MM.1S (cell line): ENCODE measurements at places on chromosomes 12 and 14.

DNA sequence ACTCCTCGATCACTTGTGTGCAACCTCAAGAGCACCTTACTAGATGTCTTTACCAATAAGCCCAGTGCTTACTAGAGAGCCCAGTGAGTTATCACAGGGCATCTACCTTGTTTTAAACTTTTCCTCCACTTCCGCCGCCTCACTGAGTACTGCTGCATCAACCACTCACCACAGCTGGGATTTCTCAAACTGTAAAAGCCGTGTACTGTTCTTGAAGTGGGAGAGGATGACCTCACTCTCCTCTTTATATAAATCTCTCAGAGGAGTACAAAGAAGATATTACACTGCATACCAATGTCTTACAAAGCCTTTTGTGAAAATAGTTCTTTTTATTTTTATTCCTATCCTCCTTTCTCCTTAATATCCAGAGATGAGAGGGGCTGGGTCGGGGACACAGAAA is 94.1 kb downstream of the PLCZ1 start:
- DNase-seq, result no peak

GRCh38 chr12:74849801-74850200 is 312.2 kb downstream of the ATXN7L3B start:
- DNase-seq, result no peak

- DNase-seq, result no peak
Observed at GRCh38 chr12:49017891-49018260, 700 bp downstream of the PRKAG1 start.

DNA sequence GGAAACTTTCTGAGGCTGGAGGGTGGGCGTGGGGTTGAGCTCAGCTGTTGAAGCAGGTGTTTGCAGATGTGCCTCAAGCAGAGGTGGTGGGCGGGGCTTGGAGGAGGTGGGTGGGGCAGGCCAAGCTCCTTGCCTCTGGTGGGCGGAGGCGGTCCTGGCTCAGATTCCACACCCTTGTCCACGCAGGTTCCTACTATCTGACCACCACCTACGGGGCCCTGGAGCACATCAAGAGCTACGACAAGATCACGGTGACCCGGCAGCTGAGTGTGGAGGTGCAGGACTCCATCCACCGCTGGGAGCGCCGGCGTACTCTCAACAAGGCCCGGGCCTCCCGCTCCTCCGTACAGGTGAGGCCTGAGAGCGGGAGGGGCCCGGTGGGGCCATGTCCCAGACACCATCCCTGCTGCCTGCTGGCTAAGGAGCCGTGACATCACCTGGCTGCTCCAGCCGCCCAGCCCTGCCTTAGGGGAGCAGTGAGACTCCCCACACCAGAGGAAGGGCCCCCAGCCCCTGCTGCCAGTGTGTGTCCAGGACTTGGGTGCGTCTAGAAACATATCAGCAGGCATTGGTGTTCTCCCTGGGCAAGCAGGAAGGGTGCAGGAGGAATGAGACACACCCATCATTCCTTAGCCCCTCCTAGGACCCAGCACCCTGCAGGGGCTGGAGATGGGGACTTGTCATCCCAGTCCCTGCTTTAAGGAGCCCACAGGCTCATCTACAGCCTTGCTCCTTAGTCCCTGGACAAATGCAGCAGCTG is 63.4 kb downstream of the LGMN start:
- DNase-seq, result no peak

GRCh38 chr14:99382781-99383471 is 97.7 kb downstream of the SETD3 start:
- no peak for DNase-seq

DNA sequence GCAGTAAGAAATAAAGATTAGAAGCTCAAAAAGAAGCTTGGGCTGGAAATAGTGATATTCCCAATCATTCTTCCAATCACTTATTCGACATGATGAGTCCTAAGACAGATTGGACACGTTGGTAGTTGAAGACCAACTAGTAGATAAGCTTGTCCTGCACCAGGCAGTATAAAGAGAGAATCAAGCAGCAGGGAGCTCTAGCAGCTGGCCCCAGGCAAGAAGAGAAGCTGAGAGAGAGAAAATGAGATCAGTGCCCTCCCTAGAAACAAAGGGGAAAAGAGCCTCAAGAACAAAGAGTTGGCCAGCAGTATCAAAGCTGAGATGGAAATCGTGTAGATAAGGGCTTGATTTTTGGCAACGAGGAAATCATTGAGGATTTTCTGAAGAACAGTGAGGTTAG is 20.6 kb downstream of the RASSF8 start:
- DNase-seq, result no peak

- DNase-seq, result no peak
Observed at GRCh38 chr12:108107293-108107692, 21.8 kb upstream of the WSCD2 start.

GRCh38 chr14:24084440-24084839 is 9.7 kb upstream of the PCK2 start:
- no peak for DNase-seq

- no peak for DNase-seq
Observed at GRCh38 chr14:74418031-74418430, 8.0 kb downstream of the SYNDIG1L start.

GRCh38 chr12:21451529-21451928 is 14.1 kb downstream of the PYROXD1 start:
- DNase-seq, result no peak

DNA sequence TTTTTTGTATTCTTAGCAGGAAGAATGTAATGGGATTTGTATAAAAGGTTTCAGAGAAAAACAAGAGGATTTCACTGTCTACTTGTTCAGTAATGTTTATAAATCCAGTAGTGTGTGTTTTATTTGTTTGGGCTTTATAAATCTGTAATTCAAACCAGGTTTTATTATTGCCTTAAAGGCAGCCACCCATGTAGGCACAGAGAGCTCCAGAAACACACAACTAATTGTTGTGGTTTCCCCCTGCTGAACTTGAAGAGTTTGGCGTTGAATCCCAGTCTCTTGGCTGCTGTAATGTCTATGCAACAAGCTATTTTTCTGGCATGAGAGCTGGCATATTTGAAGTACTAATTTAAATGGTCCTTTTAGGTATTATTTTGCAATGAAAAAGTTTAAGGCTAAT is 63.4 kb upstream of the SLCO1C1 start:
- no peak for DNase-seq

- DNase-seq, result no peak
Observed at GRCh38 chr12:109814600-109815150, 18.5 kb downstream of the TRPV4 start.

GRCh38 chr14:91366749-91367148 is 50.9 kb downstream of the CCDC88C start:
- DNase-seq, result no peak

DNA sequence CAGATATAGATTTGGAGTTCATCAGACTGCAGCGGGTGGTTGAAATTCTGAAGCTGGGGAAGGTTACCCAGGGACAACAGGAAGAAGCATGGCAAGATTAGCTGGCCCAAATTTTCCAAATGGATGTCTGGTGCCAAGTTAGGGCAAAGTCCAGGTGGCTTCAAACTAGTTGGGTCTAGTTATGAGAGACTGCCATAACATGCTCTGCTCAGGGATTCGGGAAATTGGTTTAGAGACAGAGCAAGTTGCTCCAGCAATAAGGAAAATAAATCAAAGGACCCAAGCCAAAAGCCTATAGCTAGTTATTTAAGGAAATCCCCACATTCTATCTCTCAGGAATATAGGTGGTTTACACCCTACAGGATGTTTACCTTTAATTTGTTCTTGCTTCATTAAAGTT is 125.7 kb upstream of the BTG1 start:
- no peak for DNase-seq

- DNase-seq, result no peak
Observed at GRCh38 chr12:2679816-2680675, 114.7 kb upstream of the FKBP4 start.

DNA sequence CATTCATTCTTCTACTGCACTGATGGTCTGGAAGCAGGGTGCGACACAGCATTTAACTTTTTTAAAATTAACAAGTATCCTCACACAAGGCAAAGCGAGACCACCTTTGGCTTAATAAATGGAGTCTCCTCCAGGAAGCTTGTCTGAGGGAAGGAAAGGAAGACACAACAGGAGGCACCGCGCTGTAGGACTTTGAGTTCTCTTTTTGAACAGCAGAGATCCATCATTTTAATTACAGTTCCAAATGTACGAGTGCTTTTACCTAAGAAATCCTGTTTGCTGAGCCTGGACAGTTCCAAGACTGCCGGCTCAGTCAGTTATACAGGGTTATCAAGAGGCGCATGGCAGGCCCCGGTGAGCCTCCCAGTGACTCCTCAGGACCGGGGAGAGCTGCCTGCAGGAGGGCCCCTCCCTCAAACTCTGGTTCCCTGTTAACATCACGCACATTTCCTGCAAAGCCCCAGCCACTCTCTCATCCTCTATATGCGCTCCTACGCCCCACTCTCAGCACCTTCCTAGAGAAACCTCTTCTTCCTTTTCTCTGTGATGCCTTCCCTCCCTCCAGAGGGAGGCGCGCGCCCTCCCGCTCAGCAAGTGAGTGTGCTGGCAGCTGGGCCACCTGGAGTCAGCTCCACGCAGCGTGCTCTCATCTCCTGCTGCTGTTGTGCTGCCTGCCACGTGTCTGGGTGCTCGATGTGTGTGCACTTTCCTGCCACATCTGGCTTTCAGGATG is 46.1 kb downstream of the STX2 start:
- DNase-seq, result no peak

DNA sequence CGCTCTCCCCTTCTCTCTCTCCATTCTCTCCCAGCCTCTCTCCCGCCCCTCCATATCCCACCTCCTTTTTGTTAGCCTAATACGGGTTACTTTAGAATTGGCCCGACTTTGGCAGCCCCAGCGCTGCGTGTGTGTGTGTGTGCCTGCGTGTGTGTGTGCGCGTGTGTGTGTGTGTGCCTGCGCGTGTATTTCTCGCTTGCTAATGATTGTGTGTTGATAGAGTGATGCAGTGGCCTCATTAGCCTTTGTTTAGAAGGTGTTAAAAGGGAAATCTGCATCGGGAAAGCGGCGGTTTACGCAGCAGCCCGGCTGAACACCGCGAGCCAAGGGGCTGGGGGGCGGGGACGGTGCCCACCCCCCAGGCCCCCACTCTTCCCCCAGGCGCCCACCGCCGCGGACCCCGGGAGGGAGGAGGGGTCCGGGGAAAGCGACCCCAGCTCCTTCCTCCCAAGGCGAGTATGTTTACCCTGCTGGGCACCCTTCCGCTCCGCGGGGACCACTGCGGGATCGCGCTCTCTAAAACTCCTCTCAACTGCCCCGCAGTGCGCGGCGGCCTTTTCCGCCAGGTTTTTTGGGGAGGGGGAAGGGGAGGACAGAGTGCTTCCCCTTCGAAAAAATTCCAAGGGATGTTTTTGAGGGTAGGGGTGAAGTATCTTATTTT is 6.8 kb upstream of the LHX5 start:
- DNase-seq, result no peak

GRCh38 chr12:101597164-101597563 is 2.4 kb downstream of the MYBPC1 start:
- DNase-seq, result no peak

GRCh38 chr14:78403278-78403815 is 233.2 kb downstream of the NRXN3 start:
- no peak for DNase-seq

DNA sequence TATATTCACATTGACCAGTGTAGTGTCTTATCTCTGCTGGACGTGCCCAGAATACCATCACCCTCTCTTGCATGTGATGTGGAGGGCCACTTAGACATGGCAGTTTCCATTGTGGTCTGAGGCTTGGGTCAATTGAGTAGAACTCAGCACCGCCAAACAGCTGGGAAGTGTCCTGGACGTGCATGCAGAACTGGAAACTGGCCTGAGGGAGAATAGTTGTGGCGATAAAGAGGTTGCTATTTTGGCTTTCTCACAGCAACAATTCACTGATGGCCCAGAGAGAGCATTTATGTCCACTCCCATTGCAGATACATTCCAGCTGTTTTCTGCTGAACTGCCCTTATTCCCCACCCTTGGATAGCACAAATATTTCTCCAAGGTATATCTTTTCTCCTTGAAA is 210.1 kb upstream of the DAAM1 start:
- no peak for DNase-seq
